Caki2 (cell line): ENCODE measurements at places on chromosomes 4 and X. TPM values are rescaled to one million over a fixed set of nuclear protein-coding genes. Genes with fewer than 3 reads are reported as not detected.

PRAF2 gene
- 1.9 and 4.4 TPM in 2 replicates for total RNA-seq

RPL39 gene
- total RNA-seq = 2,019 and 2,237 TPM in 2 replicates

NRK gene
- not detected in 2 replicates for total RNA-seq

MAGEC2 gene
- not detected in 2 replicates for total RNA-seq

SPATA4 gene
- total RNA-seq = not detected in 2 replicates

PPEF2 gene
- not detected in 2 replicates for total RNA-seq

ARSJ gene
- 22.7 and 34.9 TPM in 2 replicates for total RNA-seq

PDHA1 gene
- total RNA-seq = 126 and 191 TPM in 2 replicates
